Motor neuron (in vitro differentiated cells): ENCODE measurements at places on chromosomes 12 and 14.
A peak's percentile ranks its signal among the peaks of the same experiment; 100 is the strongest.

DNA sequence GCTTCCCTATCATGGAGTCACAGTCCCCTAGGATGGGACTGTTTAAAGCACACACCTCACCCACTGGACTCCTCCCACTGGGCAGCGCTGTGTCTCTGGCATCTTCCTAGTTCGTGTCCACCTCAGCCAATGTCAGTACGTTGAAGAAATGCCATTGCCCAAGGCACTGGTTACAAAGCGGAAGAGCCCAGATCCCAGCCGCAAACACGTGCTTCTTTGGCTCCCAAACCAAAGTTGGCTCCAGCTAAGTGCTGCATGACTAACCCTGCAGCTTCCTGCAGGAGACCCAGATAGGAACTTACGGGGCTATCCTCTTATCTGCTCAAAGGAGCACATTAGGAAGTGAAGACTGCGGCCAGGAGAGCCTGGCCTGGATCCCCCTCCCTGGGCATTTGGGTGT, 9.3 kb downstream of the SYNE3 start:
- no peak for ATAC-seq

DNA sequence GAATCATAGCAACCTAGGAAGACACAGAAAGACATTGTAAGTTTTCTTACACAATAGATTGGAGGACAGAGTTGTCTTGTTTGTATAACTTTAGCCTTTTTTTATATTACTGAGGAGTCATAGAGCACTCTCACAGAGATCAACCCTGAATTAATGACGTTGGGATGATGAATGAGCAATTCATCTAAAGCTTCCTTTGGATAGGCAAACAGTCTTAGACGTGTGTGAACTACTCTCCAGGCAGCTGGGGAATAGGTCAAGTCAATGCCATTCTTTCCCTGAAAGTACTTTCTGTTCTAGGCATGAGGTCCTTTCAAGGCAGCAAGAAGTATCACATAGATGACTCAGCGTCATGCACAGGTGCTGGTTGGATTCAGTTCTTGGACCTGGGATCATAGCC, 369.1 kb upstream of the NOVA1 start:
- peak; percentile 95 for ATAC-seq

DNA sequence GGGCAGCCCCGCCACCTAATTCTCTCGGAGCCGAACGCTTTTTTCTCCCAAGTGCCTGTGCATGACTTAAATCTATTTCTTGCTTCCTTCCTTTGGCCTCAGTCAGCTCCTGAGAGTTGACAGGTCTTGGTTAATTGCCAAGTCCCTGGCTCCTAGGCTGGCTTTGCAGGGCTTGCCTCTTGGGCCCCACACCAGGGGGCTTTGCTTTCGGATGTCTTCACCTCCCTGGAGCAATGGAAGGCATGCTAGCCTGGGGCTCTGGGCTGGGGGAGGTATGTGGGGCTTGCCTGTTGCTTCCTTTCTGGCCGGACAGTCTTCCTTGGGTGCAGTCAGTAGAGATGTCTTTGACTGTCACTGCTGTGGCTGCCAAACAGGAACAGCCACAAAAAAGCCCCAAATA, 2.2 kb upstream of the KRT80 start:
- peak; percentile 35 for ATAC-seq

- peak; percentile 90 for ATAC-seq
Measured at GRCh38 chr12:67943141-67943892, 45.9 kb upstream of the IFNG-AS1 start.

DNA sequence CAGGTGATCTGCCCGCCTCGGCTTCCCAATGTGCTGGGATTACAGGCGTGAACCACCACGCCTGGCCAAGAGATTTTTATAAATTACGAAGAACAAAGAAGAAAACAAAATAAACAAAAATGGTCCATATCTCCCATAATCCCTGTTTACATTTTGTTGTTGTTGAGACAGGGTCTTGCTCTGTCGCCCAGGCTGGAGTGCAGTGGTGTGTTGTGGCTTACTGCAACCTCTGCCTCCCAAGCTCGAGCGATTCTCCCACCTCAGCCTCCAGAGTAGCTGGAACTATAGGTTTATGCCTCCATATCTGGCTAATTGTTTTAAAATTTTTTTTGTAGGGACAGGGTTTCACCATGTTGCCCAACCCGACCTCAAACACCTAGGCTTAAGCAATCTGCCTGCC, 156.1 kb downstream of the ZNF664 start:
- ATAC-seq: no peak

- no peak for ATAC-seq
Measured at GRCh38 chr12:111228916-111229666, 139.8 kb downstream of the PHETA1 start.

- no peak for ATAC-seq
Measured at GRCh38 chr14:47390831-47391504, 284.4 kb downstream of the MDGA2 start.

DNA sequence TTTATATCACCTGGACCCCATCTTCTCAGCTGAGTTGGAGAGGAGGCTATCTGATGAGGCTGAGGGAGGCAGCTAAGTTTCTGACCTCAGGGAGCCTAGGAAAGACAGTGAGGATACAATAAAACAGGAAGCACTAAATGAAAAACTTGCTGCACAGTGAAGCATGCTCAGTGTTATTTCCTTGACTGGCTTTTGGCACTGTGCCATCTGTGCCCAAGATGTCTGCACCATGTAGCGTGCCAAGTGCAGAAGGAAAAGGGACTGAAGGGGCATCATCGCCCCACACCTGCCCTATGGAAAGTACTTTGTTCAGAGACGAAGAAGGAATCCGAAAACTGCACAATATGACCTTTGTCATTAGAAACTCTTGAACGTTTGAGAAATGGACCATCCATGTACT, 102.7 kb downstream of the ANO4 start:
- no peak for ATAC-seq

GRCh38 chr12:39804898-39805297, 185.3 kb upstream of the ABCD2 start:
- ATAC-seq: peak; percentile 36

GRCh38 chr12:124321556-124322270, 26.8 kb downstream of the RFLNA start:
- no peak for ATAC-seq

DNA sequence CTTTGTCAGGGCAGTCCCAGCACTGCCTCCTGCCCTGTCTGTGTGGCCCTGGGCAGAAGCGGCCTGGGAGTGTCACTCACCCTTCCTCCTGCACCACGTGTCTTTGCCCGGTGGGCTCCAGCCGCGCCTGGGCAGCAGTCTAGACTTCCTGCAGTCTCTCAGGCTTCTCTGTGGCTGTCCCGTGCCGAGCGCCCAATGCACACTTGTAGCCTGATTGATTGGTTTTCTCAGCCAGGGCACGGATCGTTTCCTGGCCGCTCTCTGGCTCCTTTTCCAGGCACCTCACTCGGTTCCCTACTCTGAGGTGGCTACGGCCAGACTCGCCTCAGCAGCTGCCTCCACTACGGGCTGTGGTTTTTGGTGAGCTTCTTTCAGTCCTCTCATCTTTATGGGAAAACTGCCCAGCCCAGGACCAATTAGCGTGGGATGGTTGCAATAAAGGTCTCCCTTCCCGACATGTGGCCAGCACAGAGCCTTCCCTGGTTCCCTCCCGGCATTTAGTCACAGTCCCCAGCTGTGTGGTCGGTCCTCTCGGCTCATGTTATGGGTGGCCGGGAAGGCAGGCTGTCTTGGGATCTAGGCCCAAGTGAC, 133.1 kb downstream of the CACNA1C start:
- no peak for ATAC-seq

- no peak for ATAC-seq
Measured at GRCh38 chr12:115155665-115156645, 472.0 kb upstream of the TBX3 start.

GRCh38 chr12:74984631-74985030, 225.0 kb downstream of the KCNC2 start:
- ATAC-seq: no peak

DNA sequence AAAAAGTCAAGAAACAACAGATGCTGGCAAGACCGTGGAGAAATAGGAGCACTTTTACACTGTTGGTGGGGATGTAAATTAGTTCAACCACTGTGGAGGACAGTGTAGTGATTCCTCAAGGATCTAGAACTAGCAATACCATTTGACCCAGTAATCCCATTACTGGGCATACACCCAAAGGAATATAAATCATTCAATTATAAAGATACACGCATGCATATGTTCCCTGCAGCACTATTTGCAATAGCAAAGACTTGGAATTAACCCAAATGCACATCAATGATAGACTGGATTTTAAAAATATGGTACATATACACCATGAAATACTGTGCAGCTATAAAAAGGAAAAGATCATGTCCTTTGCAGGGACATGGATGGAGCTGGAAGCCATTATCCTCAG, 18.0 kb upstream of the CATSPERB start:
- peak; percentile 65 for ATAC-seq

DNA sequence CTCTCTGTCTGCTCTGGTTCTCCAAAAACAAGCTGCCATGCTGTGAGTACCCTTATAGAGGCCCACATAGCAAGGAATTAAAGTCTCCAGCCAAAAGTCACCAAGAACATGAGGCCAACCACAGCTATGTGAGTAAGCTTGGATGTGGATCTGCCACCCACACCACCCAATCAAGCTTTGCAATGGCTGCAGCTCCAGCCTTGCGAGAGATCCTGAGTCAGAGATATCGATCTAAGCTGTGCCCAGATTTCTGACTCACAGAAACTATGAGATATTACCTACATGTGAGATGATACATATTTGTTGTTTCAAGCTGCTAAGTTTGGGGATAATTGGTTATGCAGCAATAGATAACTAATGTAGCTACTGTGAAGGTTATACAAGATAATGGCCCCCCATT, 15.5 kb upstream of the TMEM233 start:
- no peak for ATAC-seq

GRCh38 chr14:26377150-26377549, 220.7 kb downstream of the NOVA1 start:
- peak; percentile 76 for ATAC-seq

- ATAC-seq: no peak
Measured at GRCh38 chr14:87830443-87831096, 162.4 kb downstream of the GALC start.

GRCh38 chr14:46769292-46769691, 117.7 kb upstream of the RPL10L start:
- ATAC-seq: no peak

GRCh38 chr12:120470150-120470784, 719 bp upstream of the SRSF9 start:
- ATAC-seq: peak; percentile 15

DNA sequence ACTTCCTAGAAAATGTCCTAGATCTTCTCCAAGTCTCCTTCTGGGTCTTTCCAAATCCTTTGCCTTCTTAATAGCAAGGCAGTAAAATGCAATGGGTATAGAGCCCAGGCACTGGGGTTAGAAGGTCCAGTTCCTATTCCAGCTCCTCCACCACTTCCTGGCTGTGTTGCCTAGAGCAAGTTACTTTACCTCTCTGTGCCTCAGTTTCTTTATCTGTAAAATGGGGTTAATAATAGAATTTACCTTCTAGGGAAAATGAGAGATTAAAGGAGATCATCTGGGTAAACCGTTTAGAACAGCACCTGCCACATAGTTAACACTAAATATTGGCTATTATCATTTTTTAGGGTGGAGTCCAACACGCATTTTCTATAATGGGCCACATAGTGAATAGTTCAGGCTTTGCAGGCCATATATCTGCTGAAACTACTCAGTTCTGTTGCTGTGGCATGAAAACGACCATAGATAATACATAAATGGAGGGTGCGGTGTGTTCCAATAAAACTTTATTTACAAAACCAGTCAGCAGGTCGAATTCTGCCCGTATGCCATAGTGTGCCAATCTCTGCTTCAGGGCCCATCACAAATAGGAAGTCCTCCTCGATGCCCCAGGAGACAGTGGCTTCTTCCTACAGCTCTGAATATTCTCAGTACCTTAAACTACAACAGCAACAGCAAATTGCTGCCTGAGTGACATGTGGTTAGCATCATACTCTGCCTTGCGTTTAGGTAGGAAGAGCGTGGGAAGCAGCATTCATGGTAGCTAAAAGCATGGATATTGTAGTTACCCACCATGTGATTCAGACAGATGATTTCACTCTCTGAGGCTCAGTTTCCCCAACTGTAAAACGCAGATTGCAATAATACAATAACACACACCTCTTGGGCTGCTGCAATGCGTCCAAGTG, 60.9 kb downstream of the SVOP start:
- no peak for ATAC-seq

DNA sequence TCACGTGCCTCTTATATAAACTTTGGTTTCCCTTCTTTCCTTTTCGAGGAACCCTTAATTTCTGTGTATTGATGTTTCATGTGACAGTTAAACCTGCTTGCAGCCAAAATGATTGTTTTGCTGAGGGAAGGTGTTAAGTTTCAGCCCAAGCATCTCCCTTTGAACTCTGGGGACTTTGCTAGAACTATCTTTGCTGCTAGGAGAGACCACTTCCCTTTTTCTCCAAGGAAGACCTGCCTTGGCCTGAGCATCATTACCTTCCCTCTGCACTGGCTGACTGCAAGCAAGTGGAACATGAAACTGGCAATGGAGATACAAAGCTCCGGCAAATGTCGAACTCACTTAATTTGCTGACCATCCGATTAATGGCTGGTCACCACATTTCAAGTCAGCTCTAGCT, 192.8 kb downstream of the GRIN2B start:
- no peak for ATAC-seq

GRCh38 chr14:90506748-90507147, 109.9 kb downstream of the CALM1 start:
- no peak for ATAC-seq

- ATAC-seq: peak; percentile 71
Measured at GRCh38 chr12:232731-233614, 19.0 kb upstream of the SLC6A12 start.

GRCh38 chr12:88726806-88727720, 146.8 kb upstream of the KITLG start:
- no peak for ATAC-seq

DNA sequence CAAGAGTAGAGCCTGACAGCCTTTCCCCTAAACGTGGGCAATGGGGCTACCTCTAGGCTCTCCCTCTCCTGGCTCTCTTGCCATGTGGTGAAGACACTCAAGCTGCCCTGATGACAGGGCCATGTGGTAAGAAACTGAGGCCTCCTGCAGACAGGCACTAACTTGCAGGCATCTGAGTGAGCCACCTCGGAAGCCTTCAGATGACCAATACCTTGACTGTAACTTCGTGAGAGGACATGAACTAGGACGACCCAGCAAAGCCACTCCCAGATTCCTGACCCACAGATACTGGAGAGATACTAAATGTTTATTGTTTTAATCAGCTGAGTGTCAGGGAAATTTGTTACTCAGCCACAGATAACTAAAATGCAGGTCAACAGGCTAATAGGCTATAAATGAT, 96.4 kb downstream of the EFCAB11 start:
- ATAC-seq: no peak

DNA sequence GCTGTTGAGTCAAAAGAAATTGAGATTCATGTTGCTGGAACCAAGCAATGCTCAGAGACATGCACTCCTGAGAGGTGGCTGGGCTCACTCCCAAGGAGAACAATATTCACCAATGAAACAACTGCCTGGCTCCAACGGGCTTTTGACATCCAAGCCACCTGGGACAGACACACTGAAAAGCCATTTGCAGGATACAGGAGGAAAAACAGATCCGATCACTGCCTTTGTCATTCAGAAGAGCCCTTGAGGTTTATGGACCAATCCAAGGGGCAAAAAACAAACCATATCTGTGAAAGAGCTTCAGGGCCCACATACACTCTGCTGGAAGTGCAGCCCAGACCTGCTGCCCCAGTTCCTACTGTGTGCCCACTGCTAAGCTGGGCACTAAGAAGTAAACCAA, 277.5 kb downstream of the NUAK1 start:
- no peak for ATAC-seq

GRCh38 chr12:530308-530707, 70.6 kb downstream of the B4GALNT3 start:
- no peak for ATAC-seq
